ENCODE measurements at places on chromosomes 4 and X. TPM values are rescaled to one million over a fixed set of nuclear protein-coding genes. Genes with fewer than 3 reads are reported as not detected.

DNA sequence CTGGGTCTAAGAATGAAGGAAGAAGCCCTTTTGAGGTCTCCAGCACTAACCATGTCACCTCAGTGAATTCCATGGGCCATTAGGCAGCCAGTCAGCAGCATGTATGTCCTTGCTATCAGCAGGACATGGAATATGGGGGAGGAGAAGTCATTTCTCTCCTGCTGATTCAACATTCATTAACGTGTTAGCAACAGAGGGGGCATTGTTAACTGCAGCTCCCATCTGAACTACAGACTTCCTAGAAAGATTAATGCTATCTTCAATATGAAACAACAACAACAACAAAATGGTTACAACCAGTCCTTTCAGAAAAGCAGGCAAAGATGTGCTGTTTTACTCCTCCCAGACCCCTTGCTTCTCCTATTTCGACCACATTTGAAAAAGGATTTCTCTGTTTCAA lies 120.4 kb upstream of the SLC34A2 start:
- DNase-seq, result no peak

The H2BW2 gene
- total RNA-seq, result 0.26 TPM

The RPL36A gene
- 427 TPM for total RNA-seq

GRCh38 chrX:133414406-133415275 lies 648 bp downstream of the GPC4 start:
- DNase-seq, result no peak

GRCh38 chr4:186634591-186635128 lies 79.3 kb upstream of the MTNR1A start:
- no peak for DNase-seq

- DNase-seq, result no peak
Measured at GRCh38 chr4:1842339-1842895, 13.5 kb downstream of the LETM1 start.

DNA sequence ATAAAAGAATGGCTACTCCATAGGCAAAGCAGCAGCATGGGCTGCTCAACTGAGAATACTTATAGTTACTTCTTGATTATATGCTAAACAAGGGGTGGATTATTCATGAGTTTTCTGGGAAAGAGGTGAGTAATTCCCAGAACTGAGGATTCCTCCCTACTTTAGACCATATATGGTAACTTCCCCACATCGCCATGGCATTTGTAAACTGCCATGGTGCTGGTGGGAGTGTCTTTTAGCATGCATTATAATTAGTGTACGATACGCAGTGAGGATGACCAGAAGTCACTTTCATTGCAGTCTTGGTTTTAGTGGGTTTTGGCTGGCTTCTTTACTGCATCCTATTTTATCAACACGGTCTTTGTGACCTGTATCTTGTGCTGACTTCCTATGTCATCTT lies 141.5 kb downstream of the MAGEB17 start:
- DNase-seq, result no peak

The RTL5 gene
- total RNA-seq, result 9.8 TPM

GRCh38 chr4:27357283-27357682 lies 496.6 kb downstream of the STIM2 start:
- DNase-seq, result no peak

The NPNT gene
- total RNA-seq, result 5.8 TPM

GRCh38 chr4:73735231-73735630 lies 5.1 kb upstream of the CXCL8 start:
- DNase-seq, result no peak

DNA sequence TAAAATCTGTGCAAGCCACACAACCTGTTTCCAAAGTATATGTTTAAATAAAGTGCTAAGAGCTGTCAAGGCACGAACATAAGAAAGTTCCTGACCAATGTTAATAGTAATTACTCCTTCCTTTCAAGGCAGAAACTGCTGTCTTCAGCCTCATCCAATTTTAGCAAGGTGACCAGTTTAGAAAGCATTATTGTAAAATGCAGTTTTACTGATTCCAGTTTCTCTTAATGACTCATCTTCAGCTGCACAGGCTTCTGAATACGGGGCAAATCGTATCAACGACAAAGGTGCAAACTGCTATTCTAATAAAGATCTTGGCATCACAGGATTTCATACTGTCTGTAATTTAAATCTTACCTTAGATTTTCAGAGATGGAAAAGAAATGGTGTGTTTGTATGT lies 87.5 kb downstream of the PPP3CA start:
- DNase-seq, result no peak

DNA sequence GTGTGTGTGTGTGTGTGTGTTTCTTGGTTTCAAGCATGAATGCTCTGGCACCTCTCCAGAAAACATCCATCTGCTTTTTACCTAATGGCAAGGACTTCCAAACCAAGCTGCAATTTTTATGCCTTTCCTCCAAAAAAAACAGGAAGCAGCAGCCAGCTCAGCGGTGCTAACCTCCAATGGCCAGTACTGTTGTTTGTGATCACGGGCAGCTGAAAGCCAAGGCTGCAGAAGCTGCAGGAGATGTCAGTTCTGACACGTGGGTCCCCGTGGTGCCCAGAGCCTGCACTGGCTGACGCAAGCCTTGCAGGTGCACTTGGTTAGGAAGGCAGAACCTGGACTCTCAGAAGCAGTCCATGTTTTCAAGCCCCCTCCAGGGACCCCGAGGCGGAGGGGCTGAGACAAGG lies 313.6 kb upstream of the DDX53 start:
- peak; percentile 42 for DNase-seq

GRCh38 chr4:2592572-2592971 lies 56.1 kb downstream of the FAM193A start:
- DNase-seq, result no peak

Measured in ureter (tissue), 1 donor.